ENCODE measurements at places on chromosomes 4 and X.

- no peak for DNase-seq
These were observed 547 bp downstream of the GUCY1A1 start for GRCh38 chr4:155667222-155667567.

GRCh38 chr4:38782452-38783108 is at the start of gene TLR10:
TSS of gene TLR10 (minus strand) at chr4:38782990. CDS start at chr4:38775590, 7,400 bp downstream.
- DNase-seq: no peak

DNA sequence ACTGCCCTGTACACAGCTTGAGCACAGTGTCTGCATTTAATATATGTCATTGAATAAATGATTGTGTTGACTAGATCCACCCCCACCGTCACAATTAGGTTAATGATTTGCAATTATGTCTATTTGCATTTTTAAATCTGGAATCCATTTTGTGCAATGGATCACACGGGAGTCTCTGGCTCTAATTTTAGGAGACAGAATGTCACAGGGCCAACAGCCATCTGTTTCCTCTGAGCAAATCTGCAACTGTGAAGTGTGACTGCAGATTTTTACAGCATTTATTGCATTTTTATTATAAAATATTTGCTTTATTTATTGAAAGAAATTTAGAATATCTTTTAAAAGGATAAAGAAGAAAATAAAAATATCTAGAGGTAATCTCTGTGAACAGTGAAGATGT is 316.8 kb downstream of the HS3ST1 start:
- no peak for DNase-seq

- DNase-seq: no peak
These were observed 215.9 kb downstream of the SOWAHB start for GRCh38 chr4:76681996-76682395.

GRCh38 chr4:144709793-144710525 is 64.0 kb downstream of the HHIP start:
- no peak for DNase-seq
